Airway epithelial cell (primary cell): ENCODE measurements at places on chromosomes 5 and 9. TPM values are rescaled to one million over a fixed set of nuclear protein-coding genes. Genes with fewer than 3 reads are reported as not detected.

The ABCA1 gene
- 5.2 and 5.3 TPM in 2 replicates for total RNA-seq

The SMIM23 gene
- not detected in 2 replicates for total RNA-seq

The RAI14 gene
- total RNA-seq = 43.3 and 48.1 TPM in 2 replicates

The IFNA7 gene
- not detected in 2 replicates for total RNA-seq

The COL27A1 gene
- 8.5 and 10.2 TPM in 2 replicates for total RNA-seq

The RAB3C gene
- not detected in 2 replicates for total RNA-seq

The SLC23A1 gene
- total RNA-seq = not detected in 2 replicates

The ASS1 gene
- total RNA-seq = 16.6 and 18.0 TPM in 2 replicates

The INPP5E gene
- 8.6 and 12.1 TPM in 2 replicates for total RNA-seq

The NSA2 gene
- 109 and 112 TPM in 2 replicates for total RNA-seq

The NUDCD2 gene
- 7.3 and 8.5 TPM in 2 replicates for total RNA-seq

The DAPK1 gene
- total RNA-seq = 3.3 and 3.4 TPM in 2 replicates

The CDH9 gene
- not detected in 2 replicates for total RNA-seq

The PTGES gene
- 39.3 and 40.9 TPM in 2 replicates for total RNA-seq

The HMGXB3 gene
- total RNA-seq = 24.5 and 30.3 TPM in 2 replicates

The ACTBL2 gene
- 0.35 and 1.4 TPM in 2 replicates for total RNA-seq

The SPRY4 gene
- total RNA-seq = 7.1 and 12.7 TPM in 2 replicates

The CATSPER3 gene
- total RNA-seq = 0.07 TPM in 1 of 2 replicates, not detected in the other

The PLAC8L1 gene
- not detected in 2 replicates for total RNA-seq

The PCDHB9 gene
- total RNA-seq = 0.07 TPM in 1 of 2 replicates, not detected in the other

The OSTF1 gene
- 48.7 and 52.5 TPM in 2 replicates for total RNA-seq

The C5orf52 gene
- total RNA-seq = not detected in 2 replicates

The GLDC gene
- 1.4 and 1.7 TPM in 2 replicates for total RNA-seq
